ENCODE measurements at places on chromosomes 6 and 20.

DNA sequence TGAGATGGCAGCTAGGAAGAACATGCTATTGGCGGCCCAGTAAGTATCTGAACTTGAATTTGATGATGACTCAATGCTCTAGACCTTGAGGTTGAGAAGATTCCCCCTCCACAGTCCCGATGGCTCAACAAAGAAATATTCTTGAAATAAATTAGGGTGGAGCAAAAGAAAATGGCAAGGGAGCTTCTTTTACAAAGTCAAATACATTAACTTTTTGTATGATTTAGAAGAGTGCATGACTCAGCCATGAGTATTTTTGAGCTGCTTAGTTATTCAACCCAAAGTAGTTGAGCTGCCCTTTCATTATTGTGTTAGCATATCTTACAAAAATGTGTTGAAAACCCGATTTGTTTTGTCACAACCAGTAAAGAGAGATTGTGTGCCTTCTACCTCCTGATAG, 7.6 kb downstream of the TFAP2C start:
- no peak for DNase-seq

DNA sequence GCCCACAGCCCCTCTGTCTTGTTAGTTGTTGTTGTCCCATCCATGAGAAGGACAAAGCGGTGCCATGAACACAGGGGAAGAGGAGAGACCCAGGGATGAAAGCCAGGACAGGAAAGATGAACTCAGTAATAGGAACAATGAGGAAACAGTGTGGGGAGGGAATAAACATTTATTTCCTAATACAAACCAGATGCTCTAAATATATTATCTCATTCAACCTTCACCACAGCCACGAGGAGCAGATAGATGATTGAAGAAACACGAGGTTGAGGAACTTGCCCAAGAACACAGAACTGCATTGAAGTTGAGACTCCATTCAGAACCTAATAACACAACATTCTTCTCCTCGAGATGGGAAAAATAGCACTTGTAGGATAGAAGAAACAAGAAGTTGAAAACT, 53.0 kb upstream of the AIG1 start:
- no peak for DNase-seq

- no peak for DNase-seq
Observed at GRCh38 chr20:1861347-1861976, 33.7 kb upstream of the SIRPA start.

DNA sequence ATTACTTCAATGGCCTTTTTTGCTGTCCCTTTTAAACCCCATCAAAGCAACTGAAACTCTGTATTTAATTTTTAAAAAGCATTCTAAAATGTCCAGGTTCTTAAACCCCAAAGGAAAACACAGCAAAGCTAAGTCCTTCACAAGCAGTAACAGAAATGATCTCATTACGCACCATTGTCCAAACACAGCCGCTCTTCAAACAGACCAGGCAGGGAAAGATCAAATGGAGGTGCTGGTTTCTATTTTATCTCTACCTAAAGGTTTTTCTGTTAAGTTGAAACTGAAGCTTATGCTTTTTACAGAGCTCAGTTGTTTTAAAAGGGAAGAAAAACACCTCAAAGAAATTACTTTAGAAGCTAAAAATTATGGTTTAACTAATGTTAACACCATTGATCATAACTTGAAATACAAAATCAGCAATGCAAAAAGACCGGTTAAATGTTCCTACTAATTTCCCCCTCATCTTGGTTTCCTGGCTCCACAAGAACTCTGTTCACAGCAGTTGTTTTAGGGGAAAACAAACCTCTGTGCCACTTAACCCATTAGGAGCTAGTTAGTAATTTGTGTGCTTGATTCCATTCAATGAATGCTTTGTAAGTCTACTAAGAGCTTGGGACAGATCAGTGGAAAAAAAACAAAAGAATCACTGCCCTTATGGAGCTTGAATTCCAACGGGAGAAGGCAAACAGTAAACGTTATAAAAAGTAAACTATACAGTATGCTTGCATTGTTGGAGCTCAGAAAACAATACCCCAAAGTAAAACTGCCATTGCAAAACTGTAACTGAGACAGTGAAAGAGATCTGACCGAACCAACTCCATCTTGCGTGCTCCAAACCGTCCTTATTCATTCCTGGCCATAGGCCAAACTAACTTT, 87.4 kb downstream of the CD24 start:
- no peak for DNase-seq

GRCh38 chr6:149478631-149479314, 6.0 kb downstream of the ZC3H12D start:
- DNase-seq: no peak

DNA sequence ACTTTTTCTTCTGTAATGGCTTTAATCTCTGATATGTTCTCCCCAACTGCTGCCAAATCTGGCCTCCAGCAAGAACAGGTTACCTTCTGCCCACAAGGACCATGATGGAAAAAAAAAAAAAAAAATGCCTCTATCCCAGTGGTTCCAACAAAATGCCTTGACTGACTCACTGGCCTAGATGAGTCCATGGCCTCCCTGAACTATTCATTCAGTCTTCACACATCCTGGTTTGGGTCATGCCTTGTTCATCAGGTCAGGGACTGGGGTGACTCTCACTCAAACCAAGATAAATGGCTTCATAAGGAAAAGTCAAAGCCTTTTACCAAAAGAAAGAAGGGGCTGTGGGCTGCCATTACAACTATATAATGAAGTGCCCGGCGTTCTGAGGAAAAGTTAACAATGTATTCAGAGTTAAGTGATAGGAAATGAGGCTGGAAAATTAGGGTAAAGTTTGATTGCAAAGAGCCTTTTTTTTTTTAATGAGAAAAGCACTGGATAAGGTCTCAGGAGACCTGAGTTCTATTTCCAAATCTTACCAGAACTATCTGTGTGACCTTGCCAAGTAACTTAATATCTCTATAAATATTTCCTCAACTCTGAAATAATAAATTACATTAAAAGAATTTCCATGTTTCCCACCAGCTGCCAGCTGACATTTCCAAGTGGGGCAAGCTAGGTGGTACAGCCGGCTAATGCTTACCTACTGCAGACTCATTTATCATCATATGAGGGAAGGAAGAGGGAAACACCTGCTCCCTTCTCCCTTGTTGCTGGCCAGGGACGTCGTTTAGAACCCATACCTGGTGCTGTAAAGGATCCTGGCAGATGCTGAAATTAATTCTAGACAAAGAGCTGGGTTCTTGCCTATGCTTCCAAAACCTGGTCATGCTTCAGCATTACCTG, 380.0 kb upstream of the MARCKS start:
- DNase-seq: no peak

- DNase-seq: no peak
Observed at GRCh38 chr20:56223352-56223751, 25.2 kb upstream of the MC3R start.

DNA sequence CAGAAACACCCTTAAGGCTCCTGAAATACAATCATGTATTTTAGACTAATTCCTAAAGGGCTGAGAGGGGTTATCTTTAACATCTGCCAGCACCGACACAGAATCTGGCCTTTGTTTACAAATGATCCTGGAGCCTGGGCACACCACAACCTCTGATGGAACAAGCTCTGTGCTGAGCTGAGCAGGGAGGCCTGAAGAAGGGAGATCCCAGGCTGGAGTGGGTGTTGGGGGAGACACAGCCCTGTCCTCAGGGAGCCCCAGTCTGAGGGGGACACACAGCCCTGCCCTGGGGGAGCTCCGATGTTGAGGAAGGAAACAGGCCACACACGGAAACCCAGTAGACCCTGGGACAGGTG, 130.5 kb downstream of the VEGFA start:
- no peak for DNase-seq

GRCh38 chr6:3380344-3381232, 76.3 kb downstream of the SLC22A23 start:
- DNase-seq: no peak

GRCh38 chr6:149500096-149500495, 15.3 kb upstream of the ZC3H12D start:
- no peak for DNase-seq

DNA sequence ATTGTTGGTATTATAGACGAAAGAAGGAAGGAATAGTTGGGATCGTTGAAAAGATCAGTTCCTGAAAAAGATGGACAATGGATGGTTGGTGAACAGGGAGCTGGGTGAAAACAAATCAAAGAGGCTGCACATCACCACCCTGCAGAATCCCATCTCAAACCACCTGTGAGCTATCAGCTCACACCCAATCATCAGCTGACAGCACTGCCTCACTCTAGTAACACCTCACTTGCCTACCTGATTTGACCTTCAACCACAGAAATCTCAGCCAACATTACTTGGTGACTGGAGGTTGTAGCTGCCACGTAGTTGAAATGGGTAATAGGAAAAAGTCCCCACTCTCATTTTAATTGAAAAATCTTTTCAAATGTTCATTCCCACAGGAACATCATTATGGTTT, 101.8 kb upstream of the DST start:
- no peak for DNase-seq

DNA sequence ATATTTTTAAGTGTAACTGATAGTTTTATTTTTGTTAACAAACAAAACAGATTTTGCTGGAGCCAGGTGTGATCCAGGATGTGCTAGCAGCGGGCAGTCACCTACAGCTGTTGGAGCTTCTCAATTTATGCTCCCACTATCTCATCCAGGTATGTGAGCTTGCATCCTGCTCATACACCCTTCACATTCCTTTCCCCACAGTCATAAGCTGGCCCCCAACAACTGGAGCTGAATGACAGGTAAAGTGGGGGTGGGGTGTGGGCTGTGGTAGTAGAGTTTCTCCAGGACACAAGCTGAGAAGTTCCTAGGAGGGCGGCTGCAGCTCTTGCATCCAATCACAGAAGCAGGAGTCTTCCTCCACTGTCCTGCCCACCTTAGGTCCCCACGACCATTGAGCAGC, 140.1 kb downstream of the KLHL32 start:
- DNase-seq: no peak

GRCh38 chr6:152118678-152119077, 311.2 kb downstream of the ESR1 start:
- DNase-seq: no peak

- DNase-seq: no peak
Observed at GRCh38 chr6:13292774-13293173, 35.6 kb downstream of the TBC1D7 start.

- no peak for DNase-seq
Observed at GRCh38 chr6:149936743-149937142, 5.1 kb upstream of the ULBP2 start.

- no peak for DNase-seq
Observed at GRCh38 chr20:3059489-3059888, 11.9 kb upstream of the OXT start.

DNA sequence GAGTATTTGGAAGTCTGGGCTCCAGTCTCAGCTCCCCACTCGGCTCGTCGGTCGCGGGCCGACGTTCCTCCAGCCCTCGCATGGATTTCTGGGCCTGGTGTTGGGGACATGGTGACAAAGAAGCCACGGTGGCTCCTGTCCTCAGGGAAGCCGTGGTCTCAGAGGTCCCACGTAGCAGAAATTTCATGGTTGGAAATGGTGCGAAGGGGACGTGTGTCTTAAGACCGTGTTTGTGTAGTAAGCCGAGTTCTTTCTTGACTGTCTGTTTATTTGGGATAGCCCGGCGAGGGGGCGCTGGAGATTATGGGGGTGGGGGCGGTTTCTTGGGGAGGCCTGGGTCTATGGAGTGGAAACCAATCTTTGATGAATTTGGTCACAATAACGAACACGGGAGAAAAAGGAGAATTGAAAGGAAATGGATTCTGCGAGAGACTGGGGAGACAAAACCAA, 23.5 kb upstream of the MAP3K7 start:
- DNase-seq: no peak

DNA sequence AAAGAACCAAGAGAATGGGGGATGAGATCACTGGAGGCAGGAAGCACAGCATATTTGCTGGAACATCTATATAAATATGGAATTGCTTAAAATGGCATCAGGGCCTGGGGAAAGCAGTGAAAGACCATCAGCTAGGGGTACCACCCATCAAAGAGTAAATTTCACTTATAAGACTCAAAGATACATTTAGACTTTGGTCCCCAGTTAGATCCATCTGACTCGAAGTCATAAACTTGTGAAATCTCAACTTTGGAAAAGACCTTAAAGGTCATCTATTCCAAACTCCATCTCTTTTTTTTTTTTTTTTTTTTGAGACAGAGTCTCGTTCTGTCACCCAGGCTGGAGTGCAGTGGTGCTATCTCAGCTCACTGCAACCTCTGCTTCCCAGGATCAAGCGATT, 109.8 kb downstream of the UNC5CL start:
- DNase-seq: no peak

DNA sequence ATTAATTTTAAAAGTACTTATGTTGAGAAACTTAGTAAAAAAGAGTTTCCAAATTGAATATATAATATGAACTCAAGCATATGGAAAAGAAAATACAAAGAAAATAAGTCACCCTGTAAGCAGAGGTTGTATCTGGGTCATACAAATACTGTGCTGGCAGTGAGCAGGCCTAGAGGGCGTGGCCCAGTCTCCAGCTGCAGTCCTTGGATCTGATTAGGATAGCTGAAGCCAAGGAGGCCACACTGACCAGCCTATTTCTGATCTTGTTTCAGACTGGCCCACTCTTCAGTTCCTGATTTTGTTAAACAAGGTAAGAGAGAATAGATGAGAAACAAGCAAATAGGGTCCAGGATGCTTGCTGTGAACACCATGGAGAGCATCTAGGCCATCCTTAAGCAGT, 228.8 kb downstream of the EPM2A start:
- no peak for DNase-seq

DNA sequence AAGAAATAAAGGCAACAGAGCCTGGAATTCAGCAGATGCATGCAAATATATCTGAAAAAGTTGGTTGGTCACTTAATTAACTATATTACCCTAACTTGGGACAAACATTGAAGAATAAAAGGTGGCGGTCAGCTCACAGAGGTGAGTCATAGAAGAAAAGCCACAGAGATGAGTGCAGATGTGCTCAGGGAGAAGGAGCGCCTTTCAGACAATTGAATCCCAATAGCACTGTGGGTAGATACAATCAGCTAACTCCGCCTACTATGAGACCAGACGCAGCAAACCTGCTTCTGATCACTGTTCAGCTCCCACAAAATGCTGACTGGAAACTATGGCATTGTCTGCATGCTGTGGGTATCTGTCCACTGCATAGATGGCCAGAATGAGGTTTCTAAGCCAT, 447.8 kb downstream of the PTPRT start:
- no peak for DNase-seq

GRCh38 chr6:7035837-7036249, 71.9 kb upstream of the RREB1 start:
- no peak for DNase-seq

DNA sequence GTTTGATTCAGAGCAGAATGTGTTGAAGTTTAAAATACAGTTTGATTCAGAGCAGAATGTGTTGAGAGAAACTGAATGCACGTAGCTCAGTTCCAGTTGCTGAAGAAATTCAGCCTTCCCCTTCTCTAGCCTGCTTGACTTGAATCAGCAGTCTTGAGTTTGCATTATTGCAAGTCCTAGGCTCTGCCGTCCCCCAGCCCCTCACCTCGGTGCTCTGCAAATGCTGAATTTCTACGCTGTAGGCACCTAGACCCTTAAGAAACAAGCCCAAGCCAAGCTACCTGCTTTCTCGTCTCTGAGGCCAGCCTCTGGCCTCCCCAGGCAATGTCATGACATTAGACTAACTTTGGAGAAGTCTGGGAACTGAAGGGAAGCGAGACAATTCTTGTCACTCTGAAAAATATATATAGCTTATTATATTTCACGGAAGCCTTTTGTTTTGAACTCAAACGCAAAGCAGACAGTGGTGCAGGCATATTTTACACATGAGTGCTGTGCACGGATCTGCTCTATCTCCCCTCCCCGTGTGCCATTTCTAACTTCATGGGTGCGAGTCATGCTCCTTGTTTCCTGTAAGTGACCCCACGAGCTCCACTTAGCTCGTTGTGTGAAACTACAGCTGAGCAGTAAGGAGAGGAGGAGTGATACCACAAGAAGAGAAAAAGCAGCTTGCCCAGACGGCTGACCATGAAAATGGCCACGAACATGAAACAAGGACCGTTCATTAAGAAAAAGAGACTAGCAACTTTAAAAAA, 71.4 kb upstream of the DUSP22 start:
- DNase-seq: no peak
